ENCODE measurements at places on chromosomes 1 and 21. TPM values are rescaled to one million over a fixed set of nuclear protein-coding genes. Genes with fewer than 3 reads are reported as not detected.

The S100A12 gene
- not detected for total RNA-seq

The HSD17B7 gene
- total RNA-seq = 49.9 TPM

The OVAAL gene
- total RNA-seq = not detected

The OPN3 gene
- 16.4 TPM for total RNA-seq

The CASZ1 gene
- total RNA-seq = not detected

The TBX19 gene
- total RNA-seq = 0.33 TPM

The UBL4B gene
- total RNA-seq = not detected

The VHLL gene
- not detected for total RNA-seq

The LSS gene
- total RNA-seq = 236 TPM

The GCSAML gene
- under 0.01 TPM for total RNA-seq

The LYPD8 gene
- total RNA-seq = not detected

The RGSL1 gene
- total RNA-seq = not detected

The DNAJC28 gene
- total RNA-seq = 1.1 TPM

The IQCC gene
- 2.4 TPM for total RNA-seq

The LCE7A gene
- not detected for total RNA-seq

The BTBD19 gene
- total RNA-seq = 12.0 TPM

The DNM3 gene
- total RNA-seq = 2.1 TPM

The LHX8 gene
- total RNA-seq = not detected

The INAVA gene
- total RNA-seq = not detected

The TMEM125 gene
- total RNA-seq = not detected

The PIK3R3 gene
- total RNA-seq = 3.9 TPM

The KISS1 gene
- total RNA-seq = 0.22 TPM

The NCMAP gene
- total RNA-seq = not detected

The PPIH gene
- 27.0 TPM for total RNA-seq

The SAMD13 gene
- total RNA-seq = 0.25 TPM

The TEDDM1 gene
- total RNA-seq = not detected

The DEGS1 gene
- total RNA-seq = 110 TPM

The DHRS3 gene
- total RNA-seq = 147 TPM
